ENCODE measurements at places on chromosomes 1 and 21.

GRCh38 chr1:4169991-4170390 lies 269.9 kb upstream of the C1orf174 start:
- DNase-seq, result no peak

- DNase-seq, result no peak
Measured at GRCh38 chr1:58045094-58045705, 501.3 kb downstream of the OMA1 start.

DNA sequence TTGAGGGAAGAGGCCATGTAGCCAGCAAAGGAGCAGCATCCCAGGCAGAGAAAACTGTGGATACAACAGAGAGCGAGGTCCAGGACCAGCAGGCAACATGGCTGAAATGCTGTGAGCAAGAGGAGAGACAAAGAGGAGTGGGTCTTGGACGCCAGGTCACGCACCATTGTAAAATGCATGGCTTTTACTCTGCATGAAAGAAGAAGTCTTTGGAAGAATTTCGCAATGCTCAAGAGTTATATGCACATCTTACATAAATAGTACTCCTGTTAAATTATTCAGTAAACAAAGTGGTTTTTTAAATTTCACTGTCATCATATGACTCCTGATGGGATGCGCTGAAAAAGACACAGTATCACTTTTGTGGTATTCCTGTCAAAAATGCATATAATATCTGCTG lies 3.5 kb downstream of the CD244 start:
- DNase-seq, result no peak

- DNase-seq, result no peak
Measured at GRCh38 chr1:200512191-200512590, 102.4 kb upstream of the ZNF281 start.

DNA sequence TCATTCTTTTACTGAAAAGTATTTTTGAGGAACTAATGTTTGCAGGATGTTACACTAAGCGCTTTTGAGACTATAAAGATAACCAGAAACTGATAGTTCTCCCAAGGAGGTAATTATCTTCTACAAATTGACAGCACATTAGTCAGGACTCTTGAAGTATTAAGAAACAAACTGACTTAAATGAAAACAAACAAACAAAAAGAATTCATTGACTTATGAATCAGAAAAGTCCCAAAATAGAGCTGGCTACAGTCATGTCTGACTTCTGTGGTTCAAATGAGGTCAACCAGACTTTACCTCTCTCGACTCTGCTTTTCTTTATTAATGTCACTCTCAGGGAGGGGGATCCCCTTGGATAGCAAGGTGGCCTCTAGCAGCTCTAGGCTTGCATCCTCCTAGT lies 296.8 kb downstream of the TPR start:
- no peak for DNase-seq

GRCh38 chr1:232904566-232904965 lies 45.8 kb upstream of the NTPCR start:
- no peak for DNase-seq
